ENCODE measurements at places on chromosomes 2 and 18.

DNA sequence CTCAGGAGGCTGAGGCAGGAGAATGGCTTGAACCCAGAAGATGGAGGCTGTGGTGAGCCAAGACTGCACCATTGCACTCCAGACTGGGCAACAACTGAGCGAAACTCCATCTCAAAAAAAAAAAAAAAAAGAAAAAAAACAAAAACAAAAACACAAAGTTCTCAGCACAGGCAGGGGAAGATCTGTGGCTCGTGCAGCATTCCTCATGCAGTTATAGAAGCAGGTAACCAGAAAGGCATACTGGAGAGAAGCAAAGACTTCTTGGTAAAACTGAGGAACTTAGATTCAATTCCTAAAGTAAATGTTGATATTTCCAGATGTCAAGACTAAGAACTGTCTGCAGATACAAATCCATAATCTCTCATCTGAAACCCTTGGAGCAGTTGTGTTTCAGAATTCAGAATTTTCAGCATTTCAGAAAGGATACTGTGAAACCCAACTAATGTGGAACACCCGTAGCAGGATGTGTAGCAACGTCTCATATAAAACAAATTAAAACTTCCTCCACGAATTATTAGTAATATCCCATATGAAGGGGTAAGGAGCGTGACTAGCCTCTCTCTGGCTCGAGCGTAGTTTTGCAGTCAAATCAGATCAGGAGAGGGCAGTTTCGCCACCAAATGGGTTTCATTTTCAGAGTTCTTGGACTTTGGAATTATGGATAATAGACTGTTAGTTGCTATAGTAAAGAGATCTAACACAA is 13.2 kb upstream of the SLC25A52 start:
- no peak for DNase-seq

DNA sequence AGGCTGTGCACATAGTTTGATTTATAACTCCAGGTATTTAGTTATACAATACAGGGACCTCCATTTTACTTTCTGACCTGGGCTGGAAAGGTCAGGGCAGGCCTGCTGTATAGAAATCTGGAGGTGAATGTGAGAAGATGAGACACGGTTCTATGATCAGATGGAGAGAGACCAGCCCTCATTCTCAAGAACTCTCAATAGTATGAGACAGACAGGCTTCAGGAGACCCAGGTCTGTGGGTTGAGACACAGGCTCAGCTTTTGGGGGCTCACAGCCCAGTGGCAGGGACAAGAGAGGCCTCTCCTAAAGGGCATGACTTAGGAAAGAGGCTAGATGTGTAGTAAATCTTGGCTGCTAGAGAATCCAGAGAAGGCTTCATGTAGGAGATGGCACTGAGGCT is 719 bp upstream of the ATP6V1B1 start:
- no peak for DNase-seq

DNA sequence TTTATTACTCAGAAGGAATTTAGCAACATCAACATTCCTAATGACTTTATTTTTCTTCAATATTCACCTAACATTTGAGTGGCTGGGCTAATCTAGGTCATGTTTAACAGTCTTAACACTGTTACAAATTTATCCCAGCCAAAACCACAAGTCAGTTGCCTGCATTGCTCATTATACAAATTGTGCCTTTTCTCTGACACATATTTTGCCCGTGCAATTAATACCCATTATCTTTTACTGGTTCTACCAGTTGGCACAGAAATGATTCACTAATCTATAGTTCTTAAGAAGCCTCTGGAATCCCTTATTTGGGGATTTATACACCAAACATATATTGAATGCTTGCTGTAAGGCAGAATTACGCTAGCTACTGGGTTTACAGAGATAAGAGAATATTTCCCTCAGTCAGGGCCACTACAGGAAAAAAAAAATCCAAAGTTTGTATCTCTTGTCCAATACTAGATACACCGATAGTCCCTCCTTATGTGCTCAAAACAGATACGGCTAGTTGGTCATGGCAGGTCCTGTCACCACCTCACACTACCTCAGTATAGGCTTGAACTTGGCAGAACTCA is 46.3 kb downstream of the ZCCHC2 start:
- no peak for DNase-seq

DNA sequence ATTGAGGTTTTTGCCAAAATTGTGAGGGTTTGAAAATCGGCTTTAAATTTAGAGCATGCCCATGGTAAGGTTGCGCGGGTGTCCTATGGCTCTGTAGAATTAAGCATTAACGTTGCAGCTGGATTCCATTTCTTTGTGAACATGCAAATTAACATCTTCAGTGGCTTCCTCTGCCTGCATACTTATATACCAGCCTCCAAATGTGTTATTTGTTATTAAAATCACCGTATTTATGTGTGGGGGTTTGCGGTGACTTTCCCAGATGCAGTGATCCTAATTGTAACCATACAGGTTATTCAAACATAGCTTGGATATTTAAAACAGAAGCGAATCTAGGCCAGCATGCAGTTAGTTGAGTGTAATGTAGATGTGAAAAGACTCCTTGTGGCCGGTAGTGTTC is 80.2 kb downstream of the TGOLN2 start:
- DNase-seq: no peak

GRCh38 chr2:204437815-204438756 is 107.2 kb upstream of the PARD3B start:
- DNase-seq: no peak

DNA sequence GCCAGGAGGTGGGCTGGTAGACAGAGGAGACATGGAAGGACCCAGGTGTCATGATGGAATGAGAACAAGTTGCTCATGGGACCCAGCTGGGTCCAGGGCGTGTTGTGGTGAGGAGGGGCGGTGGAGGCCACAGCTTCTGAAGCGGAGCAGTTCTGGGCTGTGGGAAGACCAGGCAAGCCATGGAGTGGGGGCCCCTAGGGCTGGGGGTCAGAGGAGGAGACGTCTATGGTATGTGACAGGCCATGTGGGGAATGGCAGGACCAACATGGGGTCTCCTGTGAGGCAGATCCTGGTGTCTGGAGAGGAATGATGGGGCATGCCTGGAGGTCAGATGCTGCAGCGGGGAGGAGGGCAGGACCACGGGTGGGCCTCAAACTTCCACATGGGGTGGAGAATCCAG is 16.9 kb downstream of the MYO7B start:
- no peak for DNase-seq

DNA sequence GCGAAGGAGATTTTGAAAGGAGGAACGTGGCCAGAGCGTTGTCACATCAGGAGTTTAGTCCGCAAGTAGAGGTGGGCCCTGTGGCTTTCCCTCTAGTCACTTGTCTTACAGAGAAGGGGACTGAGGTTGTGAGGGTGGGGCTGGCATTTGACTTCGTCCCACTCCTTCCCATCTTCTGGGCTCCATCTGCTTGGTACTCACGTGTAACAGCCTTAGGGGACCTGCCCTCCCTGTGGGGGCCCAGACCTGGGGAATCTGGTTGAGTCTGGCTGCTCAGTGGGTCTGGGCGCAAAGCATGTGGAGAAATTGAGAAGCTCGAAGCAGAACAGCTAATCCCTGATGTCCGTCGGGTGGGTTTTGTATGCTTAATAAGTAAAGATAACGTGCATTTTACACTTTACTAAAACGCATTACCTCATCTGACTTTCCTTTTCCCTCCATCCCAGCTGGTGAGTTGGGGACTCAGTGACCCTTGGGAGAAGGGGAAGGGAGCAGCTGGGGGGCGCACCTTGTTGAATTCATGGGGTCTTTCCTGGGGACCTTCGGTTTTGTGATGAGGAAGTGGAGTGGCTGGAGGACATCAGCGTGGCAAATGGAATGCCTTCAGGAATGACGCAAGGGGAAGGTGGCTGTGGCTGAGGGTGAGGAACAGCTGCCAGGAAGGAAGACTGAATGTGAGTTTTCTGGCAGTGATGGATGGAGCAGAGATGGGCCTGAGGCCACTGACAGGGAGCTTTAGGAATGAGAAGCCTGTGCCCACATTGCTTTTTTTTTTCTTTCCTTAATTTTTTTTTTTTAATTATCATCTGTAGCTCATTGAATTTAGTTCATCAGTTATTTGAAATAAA is 44.8 kb downstream of the ASAP2 start:
- DNase-seq: no peak

DNA sequence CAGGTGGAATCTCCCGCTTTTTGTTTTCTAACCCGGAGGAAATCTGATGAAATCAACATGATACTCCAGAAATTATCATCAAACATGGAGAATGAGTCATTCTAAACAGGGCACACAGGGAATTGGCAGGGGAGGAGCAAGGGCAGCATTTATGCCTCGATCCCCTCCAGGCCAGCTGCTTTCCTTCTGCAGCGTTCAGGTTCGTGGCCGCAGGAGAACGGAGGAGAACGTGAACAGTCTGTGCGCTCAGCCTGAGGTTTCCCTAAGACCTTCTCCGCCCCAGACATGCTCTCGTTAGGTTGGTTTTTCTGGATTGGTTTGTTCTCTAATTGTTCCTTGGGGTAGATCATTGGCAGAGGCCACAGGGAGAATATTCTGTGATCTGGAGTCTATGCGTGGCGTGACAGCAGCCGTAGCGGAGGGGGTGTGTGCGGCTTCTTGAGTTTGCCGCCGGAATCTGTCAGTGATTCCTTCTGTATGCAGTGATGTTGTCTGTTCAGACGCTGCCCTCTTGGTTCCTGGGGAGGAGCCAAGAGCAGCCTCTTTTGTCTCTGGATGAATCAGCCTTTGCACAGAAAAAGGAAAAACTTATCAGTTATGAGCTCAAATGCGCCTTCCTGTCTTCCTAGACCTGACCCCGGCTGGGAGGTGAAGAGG is 75.9 kb downstream of the SH3BP4 start:
- no peak for DNase-seq

- no peak for DNase-seq
These were observed 242.7 kb downstream of the TMEM182 start for GRCh38 chr2:103004426-103004942.

DNA sequence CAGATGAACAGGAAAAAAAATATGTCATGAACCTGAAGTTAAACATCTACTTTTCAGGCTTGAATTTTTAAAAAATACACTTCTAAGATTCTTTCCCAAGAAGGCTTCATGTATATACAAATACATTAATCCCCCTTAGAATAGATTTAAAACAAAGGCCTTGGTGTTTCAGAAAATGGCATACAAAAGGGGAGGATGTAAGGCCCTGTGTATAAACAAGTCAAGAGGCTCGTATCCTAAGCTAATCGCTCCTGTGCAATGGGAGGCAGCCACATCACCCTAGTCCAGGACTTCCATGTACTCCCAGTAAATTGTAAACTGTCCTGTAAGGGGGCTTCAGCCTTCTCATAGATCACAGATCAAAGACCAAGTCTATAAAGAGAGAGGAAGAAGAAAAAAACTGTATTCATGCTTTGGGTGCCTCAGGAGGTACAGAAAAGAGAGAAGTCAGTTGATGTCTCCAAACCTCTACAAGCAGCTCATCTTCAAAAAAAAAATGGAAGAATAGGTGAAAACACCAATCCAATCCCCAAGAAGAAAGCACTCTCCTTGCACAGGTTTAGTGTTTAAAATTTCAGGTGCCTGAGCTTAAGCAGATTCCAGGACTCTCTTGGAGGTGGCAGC is 53.9 kb downstream of the ANKRD44 start:
- DNase-seq: peak; percentile 28

DNA sequence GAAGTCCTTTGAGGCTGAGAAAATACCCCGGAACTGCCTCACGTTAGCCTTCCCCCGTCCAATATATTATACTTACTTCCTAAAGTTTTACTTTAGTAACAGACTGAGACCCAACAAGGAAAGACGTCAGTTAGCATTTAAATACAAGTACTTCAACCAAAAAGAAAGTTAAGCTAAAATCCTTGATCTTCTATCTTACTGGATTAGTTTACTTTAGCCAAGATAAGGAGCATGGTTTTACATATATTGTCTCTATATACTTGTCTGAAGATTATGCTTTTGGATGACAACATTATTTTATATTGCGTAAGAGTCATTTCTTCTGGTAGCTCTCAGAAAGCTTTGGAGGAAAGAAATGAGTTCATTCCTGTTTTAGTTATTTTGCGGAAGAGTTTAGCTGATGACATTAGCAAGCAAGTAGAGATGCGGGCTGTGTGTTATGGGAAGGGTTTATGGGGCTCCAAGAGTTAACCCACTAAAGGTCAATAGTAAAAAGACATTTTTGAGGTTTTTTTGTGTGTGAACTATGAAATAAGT is 532.9 kb downstream of the ZNF516 start:
- DNase-seq: no peak

DNA sequence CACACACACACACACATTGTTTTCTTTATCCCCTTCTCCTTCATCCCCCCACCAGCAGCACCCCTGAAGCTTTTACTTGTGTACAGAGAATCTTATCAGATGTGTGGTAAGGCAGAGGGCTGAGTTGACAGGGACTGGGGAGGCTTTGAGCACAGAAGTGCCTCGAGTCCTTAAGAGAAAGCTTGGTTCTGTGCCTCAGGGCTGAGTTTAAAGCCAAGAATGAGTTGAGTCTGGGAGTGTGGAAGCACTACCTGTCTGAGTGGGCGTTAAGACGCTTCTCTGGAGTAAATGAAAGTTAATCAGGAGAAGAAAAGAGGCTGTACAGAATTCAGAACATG is 2.7 kb downstream of the ID2 start:
- DNase-seq: peak; percentile 36

GRCh38 chr2:68734688-68735525 is at the start of gene ARHGAP25:
Gene ARHGAP25 (plus strand): TSS chr2:68734811. CDS start chr2:68735200, 389 bp downstream.
- peak; percentile 95 for DNase-seq

DNA sequence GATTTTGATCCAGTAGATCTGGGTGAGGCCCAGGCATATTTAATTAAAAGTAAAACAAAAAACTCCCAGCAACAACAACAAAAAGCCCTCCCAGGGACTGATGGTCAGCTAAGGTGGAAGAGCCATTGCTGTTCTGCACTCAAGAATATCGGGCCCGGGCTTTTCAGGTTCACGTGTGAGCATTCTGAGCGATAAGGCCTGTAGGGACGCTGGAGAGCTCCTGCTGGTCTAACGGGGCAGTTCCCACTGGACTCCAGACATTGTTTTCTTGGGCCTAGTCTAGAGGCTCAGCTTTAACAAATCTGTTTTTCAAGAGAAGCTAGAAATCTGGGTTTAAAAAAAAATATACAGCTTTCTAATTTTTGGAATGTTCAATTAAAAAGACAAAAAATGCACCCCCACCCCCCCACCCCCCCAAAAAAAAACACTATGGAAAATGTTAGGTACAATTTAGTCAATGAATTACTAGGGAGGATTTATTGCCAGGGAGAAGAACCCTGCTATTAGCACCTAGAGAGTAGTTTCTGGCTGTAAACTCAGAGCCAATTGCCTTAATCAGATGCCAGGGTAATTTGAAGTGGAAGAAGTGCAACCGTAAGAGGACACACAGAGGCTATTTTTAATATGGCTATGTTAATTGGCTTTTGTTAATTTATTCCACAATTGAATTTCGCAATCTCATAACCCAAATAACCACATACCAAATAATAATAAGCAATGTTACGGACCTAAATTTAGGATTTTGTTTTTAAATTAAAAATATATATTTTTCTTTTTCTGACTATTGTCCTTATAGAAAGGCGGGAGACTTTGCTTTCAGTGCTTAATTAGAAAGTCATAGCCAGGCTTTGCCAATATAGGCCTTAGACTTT is 78.9 kb downstream of the MAP4K4 start:
- no peak for DNase-seq

- no peak for DNase-seq
These were observed 90.5 kb downstream of the TMEM18 start for GRCh38 chr2:586641-587076.

DNA sequence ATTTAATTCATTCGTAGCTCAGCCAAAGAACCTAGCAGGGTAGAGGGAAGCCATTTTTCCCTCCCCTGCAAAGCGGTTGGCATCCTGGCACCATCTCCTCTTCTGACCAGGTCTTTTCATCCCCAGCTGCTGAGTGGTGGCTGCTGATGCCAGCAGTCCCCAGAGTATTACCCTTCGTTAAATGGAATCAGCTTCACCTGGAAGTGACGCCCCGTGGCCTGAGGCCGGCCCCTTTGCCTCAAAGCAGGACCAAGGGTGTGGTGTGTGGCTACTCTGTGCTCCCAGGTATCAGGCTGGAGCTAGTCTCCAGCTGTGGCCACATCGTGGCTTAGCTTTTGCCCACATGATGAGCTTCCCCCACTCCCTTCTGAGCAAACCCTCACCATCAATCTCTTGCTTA is 12.3 kb upstream of the SP100 start:
- DNase-seq: no peak
